Stimulated activated CD8-positive, alpha-beta memory T cell treated with anti-CD3 and anti-CD28 coated beads, Interleukin-2, amount 100 ng/mL, for 1 hour (primary cell): ENCODE measurements at places on chromosomes 1 and 21.

- DNase-seq: no peak
These were observed 2.2 kb downstream of the PRKAB2 start for GRCh38 chr1:147169840-147170674.

DNA sequence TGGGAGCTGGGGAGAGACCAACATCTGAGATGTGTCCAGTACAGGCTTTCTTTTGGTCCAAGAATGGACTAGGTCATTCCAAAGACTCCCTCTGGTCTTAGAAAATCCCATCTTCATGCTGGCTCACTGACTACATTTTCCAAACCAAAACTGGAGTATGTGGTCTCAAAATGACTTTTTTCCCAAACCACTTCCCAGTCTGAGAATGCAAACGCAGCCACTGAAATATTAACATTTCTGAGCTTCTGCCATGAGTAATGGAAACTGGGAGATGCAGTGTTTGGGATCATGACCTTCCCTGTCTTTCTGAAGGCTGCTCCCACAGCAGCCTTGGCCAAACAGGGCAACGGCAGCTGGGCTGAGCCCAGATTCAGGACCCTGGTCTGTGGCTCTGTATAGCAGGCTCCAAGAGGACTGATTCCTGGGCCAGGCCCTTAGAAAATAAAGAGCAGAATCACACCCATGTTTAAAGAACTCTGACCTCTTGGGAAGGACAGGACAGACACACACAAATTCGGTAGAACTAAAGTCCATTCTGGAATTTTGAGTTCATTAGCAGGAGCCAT, 62.1 kb upstream of the CNTN2 start:
- no peak for DNase-seq

DNA sequence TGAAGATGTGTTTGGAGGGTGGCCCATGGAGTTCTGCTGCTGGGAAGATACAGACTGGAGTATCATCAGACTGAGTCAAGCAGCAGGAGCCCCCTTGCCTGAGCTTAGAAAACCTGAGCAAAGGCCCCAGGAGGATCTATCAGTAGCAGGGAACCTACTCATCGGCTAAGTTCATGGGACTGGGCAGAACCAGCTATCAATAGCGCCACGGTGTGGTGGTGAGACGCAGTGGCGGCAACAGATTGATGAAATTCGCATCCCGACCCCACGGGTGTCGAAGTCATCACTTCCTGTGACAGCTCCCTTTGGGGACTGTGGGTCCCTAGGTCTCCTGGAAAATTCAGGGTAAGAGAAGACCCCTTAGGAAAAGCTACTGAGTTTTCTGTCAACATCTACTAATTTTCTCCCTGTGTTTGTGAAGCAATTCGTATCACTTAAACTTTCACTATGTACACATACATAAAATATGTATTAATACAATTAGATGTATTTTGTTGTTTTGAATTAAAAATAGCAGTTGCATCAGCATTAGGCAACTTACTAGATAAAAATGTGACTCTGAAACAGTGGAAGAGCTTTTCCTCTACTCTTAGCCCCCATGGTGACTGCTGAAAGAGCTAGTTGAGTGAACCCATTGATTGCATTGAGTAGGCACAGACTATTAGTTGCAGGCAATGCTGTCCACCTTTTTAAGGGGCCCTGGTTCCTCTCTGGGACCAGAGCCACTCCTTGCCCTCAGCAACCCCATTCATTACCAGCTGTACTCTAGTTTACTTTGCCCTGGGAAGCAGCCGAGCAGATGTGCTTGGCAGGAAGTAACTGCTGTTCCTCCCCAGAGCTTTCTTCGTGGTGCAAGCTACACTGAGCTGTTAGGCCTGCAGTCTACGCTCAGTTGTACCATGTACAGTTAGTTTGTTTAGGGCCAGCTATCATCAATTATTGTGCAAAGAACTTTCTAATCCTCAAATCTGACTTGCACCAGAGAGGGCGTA, 7.3 kb upstream of the CACNA1S start:
- DNase-seq: peak; percentile 25

DNA sequence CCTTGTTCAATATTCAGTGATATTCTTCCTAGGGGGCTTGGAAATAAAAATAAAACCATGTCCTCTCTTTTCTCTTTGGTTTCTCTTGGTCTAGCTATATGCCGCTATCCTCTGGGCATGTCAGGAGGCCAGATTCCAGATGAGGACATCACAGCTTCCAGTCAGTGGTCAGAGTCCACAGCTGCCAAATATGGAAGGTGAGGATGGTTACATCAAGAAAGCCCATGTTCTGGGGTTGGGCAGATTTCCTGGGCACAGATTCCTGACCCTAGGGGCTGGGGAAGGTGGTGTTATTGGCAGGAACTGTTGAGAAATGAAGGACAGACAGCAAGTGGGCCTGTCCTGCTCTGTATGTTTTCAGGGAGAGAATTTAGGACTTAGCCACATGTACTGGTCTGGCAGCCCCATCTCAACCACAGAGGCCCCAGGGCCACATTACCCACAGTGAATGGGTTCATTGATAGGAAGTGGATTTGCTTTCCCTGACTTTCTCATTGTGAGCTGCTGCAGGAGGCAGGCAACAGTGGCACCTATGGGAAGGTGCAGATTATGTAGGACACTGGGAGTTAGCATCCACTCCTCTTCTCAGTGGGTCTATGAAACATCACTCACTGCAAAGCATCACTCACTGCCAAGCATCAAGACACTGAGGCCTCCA, 37.4 kb upstream of the HSD17B7 start:
- no peak for DNase-seq
